CD4-positive, alpha-beta memory T cell (primary cell): ENCODE measurements at places on chromosomes 2 and 18. TPM values are rescaled to one million over a fixed set of nuclear protein-coding genes. Genes with fewer than 3 reads are reported as not detected.

DNA sequence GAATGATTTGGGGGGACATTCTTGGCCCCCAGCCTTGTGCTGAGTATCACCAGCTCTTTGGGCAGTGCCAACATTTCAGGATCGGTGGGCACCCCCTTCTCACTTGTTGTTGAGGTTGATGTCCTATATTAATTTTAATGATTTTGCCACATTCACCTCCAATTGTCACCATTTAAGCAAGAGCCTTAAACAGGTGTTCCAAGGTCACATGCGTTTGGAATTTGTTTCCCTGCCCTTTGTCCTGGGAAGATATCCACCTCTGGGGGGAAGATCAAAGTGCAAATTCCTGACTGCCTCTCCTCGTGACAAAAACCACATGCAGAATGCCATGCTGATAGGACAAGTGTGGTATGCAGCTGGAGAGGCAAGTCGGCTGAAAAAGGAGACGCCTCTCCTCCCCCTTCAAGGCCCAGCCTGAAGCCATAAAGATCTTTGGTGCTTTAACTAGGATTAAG lies 72.5 kb upstream of the ID2 start:
- no peak for DNase-seq

- DNase-seq = no peak
These were observed 48.1 kb downstream of the WDR33 start for GRCh38 chr2:127762846-127763245.

The RESP18 gene
- not detected for total RNA-seq

The GPR45 gene
- not detected for total RNA-seq
